ENCODE measurements at places on chromosomes 13 and 19. TPM values are rescaled to one million over a fixed set of nuclear protein-coding genes. Genes with fewer than 3 reads are reported as not detected.

DNA sequence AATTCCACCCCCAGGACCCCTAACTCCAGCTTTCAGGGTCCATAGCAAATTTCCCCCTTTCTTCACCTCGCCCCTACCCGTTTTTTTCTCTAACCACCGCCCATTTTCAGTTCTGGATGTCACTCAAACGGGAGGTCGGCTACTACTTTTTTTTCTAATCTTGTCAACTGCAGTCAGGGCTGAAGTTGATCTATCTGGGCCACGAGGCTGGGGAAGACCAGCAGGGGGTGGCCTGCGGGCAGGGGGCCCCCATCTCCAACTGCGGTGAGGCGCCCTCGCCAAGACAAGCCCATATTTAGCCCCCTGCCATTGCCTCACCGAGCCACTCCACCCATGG lies 748 bp downstream of the LHFPL6 start:
- DNase-seq: no peak

- no peak for DNase-seq
These were observed 2.0 kb upstream of the SELENOV start for GRCh38 chr19:39512988-39513387.

DNA sequence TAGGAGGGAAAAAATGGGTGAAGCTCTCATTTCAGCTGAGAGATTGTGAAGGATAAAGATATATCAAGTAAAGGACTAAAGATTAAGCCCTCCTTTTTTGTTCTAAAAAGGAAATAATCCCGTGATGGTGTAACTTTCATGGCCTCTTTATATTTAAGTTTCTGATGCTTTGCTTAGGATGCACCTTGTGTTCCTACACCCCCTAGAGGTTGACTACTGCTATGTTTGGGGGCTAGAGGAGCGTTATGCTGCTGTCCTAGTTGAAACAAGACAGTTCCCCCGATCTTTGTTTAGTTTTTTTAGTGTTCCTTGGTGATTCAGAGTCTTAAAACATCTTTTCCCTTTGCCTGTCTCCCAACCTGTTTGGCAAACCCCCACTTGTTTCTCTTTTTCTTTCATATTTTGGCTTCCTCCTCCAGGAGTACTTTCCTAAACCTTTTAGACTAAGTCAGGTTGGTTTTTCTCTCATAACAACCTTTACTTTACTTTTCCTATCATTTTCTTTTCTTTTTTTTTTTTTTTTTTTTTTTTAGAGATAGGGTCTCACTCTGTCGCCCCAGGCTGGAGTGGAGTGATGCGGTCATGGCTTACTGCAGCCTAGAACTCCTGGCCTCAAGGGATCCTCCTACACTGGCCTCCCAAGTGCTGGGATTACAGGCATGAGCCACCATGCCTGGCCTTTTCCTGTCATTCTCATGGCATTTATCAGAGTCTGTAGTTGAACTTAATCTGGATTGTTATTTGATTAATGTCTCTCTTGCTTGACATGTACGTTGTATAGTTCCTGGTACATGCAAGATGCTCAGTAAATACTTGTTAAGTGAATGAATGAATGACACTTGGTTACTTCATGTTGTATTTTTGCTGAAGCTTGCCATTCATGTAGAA lies 2.8 kb downstream of the UBA2 start:
- peak; percentile 74 for DNase-seq

DNA sequence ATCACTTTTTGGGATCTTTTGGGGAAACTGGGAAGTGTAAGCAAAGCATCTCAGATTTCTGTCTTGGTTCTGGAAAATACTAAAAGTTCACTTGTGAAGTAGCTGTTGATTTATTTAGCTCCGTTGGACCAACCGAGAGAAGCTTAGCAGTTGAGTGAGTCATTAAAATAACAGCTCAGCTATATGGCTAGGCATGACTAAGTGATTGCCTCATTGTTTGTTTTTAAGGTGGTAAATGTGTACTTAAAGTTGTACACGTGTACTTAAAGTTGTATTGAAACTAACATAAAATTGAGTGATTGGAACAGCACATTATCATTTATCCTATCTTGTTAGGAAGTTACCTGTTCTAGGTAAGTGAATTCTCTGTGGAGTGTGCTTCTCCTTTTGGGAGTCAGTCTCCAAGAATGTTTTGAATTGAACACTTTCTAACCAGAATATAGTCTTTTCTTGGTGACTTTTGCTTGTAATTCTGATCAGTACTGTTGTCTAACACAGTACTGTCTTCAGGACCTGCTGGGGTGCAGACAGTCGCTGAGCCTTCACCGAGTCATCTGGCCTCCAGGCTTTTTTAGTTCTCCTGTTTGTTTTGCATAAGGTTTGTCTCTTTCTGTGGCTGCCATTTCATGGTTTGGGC lies 2.9 kb upstream of the DCUN1D2 start:
- DNase-seq: no peak

DNA sequence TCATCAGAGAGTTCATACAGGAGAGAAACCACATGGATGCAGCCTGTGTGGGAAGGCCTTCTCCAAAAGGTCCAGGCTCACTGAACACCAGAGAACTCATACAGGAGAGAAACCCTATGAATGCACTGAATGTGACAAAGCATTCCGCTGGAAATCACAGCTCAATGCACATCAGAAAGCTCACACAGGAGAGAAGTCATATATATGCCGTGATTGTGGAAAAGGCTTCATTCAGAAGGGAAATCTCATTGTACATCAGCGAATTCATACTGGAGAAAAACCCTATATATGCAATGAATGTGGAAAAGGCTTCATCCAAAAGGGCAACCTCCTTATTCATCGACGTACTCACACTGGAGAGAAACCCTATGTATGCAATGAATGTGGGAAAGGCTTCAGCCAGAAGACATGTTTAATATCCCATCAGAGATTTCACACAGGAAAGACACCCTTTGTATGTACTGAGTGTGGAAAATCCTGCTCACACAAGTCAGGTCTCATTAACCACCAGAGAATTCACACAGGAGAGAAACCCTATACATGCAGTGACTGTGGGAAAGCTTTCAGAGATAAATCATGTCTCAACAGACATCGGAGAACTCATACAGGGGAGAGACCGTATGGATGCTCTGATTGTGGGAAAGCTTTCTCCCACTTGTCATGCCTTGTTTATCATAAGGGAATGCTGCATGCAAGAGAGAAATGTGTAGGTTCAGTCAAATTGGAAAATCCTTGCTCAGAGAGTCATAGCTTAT lies 17.7 kb downstream of the ZNF613 start:
- no peak for DNase-seq

- no peak for DNase-seq
These were observed 21.6 kb downstream of the CAPS start for GRCh38 chr19:5935473-5936291.

GRCh38 chr19:19997656-19998268 lies 41.5 kb downstream of the ZNF682 start:
- DNase-seq: peak; percentile 1

DNA sequence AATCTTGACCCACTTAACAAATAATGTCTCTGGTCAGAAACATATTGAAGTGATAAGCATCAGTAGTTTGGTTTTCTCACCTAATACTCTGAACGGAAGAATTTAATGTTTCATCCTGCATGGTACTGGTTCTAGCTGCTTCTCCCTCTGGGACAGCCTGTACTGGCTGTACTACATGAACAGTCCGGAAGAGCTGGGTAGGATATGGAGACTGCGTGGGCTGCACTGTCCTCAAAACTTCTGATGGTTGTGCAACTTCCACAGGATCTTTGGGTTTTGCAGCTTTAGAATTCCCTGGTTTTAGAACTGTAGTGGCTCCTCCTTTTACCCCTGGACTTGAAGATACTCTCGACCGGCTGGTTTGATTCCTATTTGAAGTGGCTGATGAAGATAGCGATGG lies 78.3 kb downstream of the ELF1 start:
- DNase-seq: no peak

DNA sequence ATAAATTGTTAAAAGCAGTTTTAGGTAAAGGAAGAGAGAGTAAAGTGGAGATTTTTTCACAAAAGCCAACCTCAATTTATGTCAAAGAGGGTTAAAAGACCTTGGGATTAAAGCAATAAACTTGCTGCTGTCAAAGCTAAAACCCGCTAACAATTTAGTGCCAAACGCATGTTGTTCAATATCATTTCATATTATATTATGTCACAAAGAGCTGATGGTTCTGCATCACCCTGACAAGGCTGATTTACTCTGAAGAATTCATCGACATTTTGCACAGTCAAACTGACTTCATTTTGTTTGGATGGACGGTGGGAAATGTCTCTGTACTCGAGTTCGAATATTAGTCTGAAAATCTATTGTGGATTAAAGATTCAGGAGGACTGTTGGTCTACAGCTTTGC lies 315.8 kb upstream of the TSHZ3 start:
- DNase-seq: no peak

GPC6 gene
- polyA plus RNA-seq: not detected

JUND gene
- 43.3 TPM for polyA plus RNA-seq

CLC gene
- polyA plus RNA-seq: not detected

ATP4B gene
- not detected for polyA plus RNA-seq

All from naive thymus-derived CD8-positive, alpha-beta T cell (primary cell).